ENCODE measurements at places on chromosomes 1 and 21.

DNA sequence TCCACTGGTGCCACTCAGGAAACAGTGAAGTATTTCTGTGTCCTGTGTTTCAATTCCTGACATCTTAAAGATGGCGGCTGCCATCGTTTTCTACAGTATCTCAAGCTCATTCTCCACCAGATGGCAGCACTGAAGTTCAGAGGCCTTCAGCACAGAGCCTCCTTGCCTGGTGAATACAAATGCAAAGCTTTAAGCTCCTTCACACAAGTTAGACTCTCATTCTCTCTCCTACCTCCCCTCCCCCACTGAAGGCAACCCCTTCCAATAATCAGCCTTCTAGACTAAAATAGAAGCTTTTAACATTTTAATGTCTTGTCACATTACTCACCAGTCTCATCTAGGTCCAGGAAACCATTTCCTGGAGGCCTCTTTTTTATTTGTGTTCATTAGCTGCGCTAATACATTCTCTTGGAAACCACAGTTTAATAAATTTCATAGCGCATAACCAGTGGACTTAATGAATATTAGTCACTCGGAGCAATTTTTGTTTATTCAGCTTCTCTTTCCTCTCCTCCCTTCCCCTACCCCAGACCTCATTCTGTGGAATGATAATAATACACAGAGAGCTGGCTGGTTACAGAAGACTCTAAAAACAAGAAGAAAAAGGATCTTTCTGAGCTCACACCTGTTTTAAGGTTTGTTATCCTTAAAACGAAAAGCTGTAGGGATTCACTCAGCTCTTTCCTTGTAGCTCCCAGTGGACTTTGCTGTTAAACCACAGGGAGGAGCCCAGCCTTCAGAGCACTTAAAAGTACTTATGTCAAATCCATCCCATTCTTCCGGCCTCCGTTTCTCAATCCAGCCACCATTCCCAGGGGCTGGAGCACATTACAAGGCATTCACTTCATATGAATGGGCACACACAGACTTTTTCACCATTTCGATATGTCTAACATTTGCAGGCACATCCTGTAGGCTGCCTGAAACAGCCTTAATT, 384.9 kb downstream of the HLX start:
- peak; percentile 59 for DNase-seq

DNA sequence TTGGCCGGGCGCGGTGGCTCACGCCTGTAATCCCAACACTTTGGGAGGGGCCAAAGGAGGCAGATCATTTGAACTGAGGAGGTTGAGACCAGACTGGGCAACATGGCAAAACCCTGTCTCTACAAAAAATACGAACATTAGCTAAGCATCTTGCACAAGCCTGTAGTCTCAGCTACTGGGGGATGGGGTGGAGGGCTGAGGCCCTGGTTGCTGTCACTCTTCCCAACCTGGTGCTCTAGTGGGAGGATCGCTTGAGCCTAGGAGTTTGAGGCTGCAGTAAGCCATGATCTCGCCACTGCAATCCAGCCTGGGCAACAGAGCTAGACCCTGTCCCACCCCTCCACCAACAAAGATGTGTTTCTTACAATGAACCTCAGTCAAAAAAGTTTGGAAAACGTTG, 2.8 kb downstream of the PHGDH start:
- no peak for DNase-seq

DNA sequence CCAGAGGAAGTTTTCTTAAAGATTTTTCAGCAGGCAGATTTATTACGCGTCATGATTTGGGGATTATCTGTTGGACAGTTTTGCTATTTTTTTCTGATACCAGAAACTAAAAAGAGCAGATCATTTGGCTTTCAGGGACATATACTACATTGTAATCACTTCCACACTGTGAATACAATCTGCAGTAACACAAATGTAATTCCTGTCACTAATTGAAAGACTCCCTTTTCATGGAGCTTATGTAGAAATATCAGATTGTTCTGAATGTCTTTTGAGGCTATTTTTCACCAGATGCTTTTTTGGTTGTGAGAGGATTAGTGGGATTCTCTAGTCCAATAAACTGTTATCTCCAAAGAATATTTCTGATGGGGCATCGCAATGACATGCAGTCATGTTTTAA, 464.2 kb downstream of the DISC1 start:
- DNase-seq = no peak

GRCh38 chr1:245154429-245155271, at the start of gene KIF26B:
KIF26B (plus strand) TSS chr1:245154985; CDS start chr1:245155425, 440 bp downstream.
- no peak for DNase-seq

GRCh38 chr1:209172286-209172685, 411.2 kb upstream of the CAMK1G start:
- DNase-seq = no peak

DNA sequence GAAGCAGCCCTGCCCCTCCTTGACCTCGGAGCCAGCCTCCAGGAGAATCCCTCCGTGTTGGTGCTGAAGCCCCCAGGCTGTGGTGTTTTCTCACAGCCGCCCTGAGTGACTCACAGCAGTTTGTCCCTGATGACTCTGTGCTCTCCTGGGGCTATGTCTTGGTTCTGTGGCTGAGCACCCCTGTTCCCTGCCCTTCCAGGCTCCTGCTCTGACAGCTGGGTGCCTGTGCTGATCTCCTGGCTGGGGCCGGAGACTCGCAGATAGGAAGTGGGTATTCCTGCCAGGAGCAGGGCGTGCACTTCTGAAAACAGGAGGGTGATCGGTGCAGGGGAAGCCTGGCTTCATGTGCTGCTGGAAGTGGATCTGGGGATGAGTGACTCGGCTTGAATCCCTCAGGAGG, 34.5 kb downstream of the POFUT2 start:
- DNase-seq = no peak

DNA sequence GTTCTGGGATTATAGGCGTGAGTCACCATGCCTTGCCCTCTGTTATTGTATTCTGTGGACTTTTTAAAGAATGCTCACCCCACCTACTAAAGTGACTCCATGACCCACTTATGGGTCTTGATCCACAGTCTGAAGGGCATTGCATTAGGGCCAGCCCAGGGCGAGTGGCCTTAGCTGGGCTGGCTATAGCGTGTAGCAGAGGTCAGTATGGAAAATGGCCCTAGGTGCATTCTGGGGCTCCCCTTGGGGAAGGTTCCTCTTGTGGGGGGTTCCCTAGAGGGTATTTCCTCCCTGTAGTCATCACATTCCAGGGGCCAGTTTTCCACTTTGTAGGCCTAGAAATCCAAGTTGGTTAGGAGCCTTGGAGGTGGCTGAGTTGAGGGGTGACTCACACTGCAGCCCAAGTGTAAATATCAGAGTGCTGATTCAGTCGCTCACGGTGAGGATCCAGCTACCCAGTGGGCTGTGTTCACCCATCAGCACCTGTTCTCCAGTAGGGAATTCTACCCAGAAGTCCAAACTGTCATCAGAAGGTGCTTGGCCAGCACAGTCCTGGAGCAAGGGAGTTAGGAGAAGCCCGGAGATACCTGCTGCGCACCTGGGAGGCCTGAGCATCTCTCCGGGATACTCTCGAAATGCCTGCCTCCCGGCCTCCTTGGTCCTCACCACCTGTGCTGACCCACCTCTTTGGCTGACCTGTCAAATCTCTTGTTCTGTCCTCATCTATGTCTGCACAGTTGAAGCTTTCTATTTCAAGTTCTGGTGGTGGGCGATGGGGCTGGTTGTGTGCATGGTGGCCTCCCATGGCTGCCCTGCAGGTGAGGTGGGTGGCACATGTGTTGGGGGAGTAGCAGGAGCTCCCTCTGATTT, 52.2 kb downstream of the NENF start:
- DNase-seq = no peak
